ENCODE measurements at places on chromosomes 4 and X.

- DNase-seq = no peak
Observed at GRCh38 chr4:84394386-84394785, 104.7 kb downstream of the NKX6-1 start.

GRCh38 chr4:110637408-110638088 is 14.7 kb upstream of the PITX2 start:
- no peak for DNase-seq

DNA sequence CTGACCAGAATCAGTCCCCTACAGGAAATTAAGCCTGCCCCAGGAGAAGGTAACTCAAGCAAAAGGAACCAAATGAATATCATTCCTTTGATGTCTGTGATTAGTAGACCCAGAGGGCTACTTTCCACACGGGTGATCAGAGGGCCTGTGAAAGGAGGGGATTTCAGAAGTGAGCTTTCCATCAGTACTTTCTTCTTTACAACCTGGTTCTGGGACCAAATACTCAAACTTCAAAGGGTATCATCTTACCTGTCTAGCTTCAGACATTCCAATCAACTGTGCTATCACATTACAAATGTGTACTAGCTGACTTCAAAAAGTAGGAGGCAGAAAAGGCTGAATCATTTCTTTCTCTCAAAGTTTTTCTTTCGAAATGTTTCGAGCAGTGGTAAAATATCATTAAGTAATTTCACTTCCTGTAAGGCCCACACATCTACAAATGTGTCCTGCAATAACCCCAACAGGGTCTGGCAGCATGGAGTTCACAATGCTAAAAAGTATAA is 23.9 kb downstream of the ACSL4 start:
- no peak for DNase-seq

- no peak for DNase-seq
Observed at GRCh38 chrX:15856222-15856587, 1.6 kb upstream of the AP1S2 start.

GRCh38 chr4:185068837-185069236 is 50.5 kb downstream of the HELT start:
- no peak for DNase-seq

GRCh38 chrX:70398899-70399298 is 24.2 kb upstream of the GDPD2 start:
- DNase-seq = no peak
